ENCODE measurements at places on chromosomes 5 and 9. TPM values are rescaled to one million over a fixed set of nuclear protein-coding genes. Genes with fewer than 3 reads are reported as not detected.

The OGN gene
- total RNA-seq, result not detected

The IL5 gene
- not detected for total RNA-seq

The FOXD4L6 gene
- total RNA-seq, result not detected

The CTNND2 gene
- not detected for total RNA-seq

The SNAPC3 gene
- 20.5 TPM for total RNA-seq

The ZFP37 gene
- total RNA-seq, result 1.4 TPM

The AQP7 gene
- 0.27 TPM for total RNA-seq

The CDH9 gene
- total RNA-seq, result not detected

The GPX8 gene
- 34.0 TPM for total RNA-seq

The PRR16 gene
- total RNA-seq, result not detected

The LECT2 gene
- total RNA-seq, result not detected

The ADGRD2 gene
- not detected for total RNA-seq

The RECK gene
- total RNA-seq, result 6.2 TPM

The SOHLH1 gene
- not detected for total RNA-seq

The PNPLA7 gene
- total RNA-seq, result 0.59 TPM

The C5orf58 gene
- not detected for total RNA-seq

The GARIN3 gene
- total RNA-seq, result not detected

The CLIC3 gene
- total RNA-seq, result 5.2 TPM

The ENDOG gene
- 32.3 TPM for total RNA-seq

The PCDHGB4 gene
- 0.97 TPM for total RNA-seq

The PHF24 gene
- total RNA-seq, result 0.39 TPM

The SARDH gene
- 0.07 TPM for total RNA-seq

The CDH18 gene
- total RNA-seq, result not detected

The LCN1 gene
- total RNA-seq, result not detected

The PCDH12 gene
- not detected for total RNA-seq

The PCSK1 gene
- total RNA-seq, result 0.22 TPM

The GPR150 gene
- total RNA-seq, result 0.16 TPM

The IFNK gene
- not detected for total RNA-seq

The SYNPO gene
- 26.6 TPM for total RNA-seq

The C9 gene
- total RNA-seq, result not detected

The ATOSB gene
- total RNA-seq, result 11.1 TPM

The CCDC171 gene
- 0.40 TPM for total RNA-seq

The SMC5 gene
- 16.2 TPM for total RNA-seq

The ZNF354C gene
- 0.71 TPM for total RNA-seq

The KCNN2 gene
- 0.12 TPM for total RNA-seq

The TAS2R1 gene
- total RNA-seq, result not detected

The SLC25A2 gene
- total RNA-seq, result not detected

The NOXA1 gene
- total RNA-seq, result 1.5 TPM

The C8G gene
- total RNA-seq, result 2.4 TPM

The GNPDA1 gene
- total RNA-seq, result 69.0 TPM

The GFI1B gene
- total RNA-seq, result 0.17 TPM

The BTNL3 gene
- total RNA-seq, result not detected

The LEAP2 gene
- 0.90 TPM for total RNA-seq

The LCN12 gene
- 1.3 TPM for total RNA-seq

Data from A549 treated with Mapracorat at 1 μM for 4 hours (cell line).